Spleen (tissue), 13 donors: ENCODE measurements at places on chromosomes 3 and 15.

- no peak for DNase-seq
Measured at GRCh38 chr3:4222574-4223175, 80.5 kb upstream of the SETMAR start.

DNA sequence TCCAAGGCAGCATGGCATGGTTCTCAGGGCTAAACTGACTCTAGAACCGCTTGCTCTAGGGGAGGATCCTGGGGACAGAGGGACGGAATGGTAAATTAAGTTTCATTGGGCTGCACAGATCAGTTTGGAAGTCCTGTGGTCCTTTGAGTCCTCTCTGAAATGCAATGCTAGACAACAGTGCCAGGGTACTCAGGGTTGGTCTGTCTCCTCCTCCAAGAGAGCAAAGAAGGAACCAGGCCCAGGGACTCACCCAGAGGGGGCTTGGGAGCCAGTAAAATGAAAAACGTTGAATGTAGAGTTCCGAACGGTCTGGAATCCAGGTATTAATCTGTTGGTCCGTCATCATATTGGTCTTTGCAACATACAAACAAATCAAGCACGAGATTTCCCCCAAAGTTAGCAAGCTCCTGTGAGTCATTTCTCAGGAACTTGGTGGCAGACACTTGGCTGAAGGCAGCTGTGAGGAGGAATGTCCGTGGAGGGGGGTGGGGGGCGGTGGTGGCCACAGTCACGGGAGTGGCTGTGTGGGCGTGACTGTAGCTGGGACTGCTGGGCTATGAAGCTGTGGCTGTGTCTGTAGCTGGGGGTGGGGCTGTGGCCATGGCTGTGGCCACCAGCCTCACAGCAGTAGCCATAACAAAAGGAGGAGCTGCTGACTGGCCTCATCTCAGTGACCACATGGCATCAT is 361.0 kb downstream of the SHQ1 start:
- no peak for DNase-seq

DNA sequence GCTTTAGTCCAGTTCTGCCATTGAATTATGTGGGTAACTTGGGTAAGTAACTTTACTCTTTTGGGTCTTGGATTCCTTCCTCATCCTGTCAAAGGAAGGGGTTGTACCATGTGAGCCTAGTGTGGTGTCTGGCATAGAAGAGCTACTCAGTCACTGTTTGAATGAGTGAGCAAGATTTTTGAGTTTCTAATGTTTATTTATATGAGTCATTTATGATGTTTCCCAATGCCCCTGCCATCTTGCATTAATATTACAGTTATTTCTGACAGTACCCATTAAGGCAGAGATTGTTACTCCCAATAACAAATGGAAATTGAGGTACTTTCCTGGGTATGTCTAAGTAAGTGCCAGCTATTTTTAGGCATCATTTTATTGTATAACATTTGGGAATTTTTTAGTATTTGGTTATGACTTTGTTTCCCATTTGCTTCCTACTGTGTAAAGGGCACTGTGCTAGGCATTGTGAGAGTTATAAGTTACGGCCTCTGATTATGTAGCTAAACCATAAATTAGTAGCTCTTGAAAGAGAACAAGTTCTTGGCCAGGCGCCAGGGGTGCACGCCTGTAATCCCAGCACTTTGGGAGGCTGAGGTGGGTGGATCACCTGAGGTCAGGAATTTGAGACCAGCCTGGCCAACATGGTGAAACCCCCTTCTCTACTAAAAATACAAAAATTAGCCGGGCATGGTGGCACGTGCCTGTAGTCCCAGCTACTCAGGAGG is 23.5 kb downstream of the NR1D2 start:
- DNase-seq, result no peak

- DNase-seq, result no peak
Measured at GRCh38 chr15:42494998-42495360, 455 bp upstream of the SNAP23 start.

DNA sequence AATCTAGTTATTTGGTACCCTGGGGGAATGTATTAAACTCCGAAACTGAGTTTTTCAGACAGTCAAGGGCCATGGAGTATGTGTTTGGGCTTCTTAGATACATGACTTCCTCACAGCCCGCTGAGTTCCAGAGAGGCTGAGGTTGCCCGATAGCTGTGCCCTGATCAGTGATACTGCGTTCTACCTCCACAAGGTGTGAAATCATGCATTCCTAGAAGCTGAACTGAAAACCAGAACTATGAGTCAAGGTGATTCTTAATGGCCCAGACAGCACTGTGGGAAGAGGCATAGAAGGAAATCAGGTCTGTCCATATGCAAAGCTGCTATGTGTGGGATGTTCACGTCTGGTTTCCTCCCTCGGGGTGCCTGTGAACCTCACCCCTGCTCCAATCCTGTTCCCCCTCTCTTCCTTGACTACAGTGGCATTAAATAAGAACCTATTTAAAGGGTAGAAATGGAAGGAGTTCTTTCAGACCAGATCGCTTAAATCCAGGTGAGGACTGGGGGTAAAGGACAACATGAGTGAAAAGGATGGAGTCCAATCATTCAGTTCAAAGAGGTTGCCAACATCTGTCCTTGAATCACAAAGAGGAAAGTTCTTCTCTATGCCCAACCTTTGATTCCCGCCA is 74.3 kb downstream of the MYO1E start:
- DNase-seq, result no peak

- DNase-seq, result no peak
Measured at GRCh38 chr15:96035091-96035490, 295.4 kb upstream of the NR2F2 start.

GRCh38 chr3:30614943-30615342 is 8.5 kb downstream of the TGFBR2 start:
- no peak for DNase-seq

DNA sequence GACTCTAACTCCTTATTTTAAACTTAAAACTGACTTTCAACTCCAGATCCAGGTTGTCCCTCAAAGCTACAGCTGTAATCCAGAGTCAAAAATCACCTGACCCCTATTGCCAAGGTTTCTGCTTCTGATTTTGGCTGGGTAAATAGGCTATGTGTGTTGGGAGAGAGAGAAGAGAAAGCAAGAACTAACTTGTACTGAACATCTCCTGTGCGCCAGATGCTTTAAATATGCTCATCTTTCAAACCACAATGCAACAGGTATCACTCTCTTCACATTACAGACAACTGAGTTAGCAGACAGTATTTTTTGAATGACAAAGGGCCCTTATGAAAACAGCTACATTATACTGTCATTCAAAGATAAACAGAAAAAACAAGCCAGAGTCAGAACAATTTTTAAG is 7.0 kb downstream of the WWTR1 start:
- no peak for DNase-seq

- no peak for DNase-seq
Measured at GRCh38 chr3:129692743-129693142, 86.3 kb upstream of the PLXND1 start.

GRCh38 chr3:179348325-179349013 is 960 bp downstream of the MFN1 start:
- no peak for DNase-seq

DNA sequence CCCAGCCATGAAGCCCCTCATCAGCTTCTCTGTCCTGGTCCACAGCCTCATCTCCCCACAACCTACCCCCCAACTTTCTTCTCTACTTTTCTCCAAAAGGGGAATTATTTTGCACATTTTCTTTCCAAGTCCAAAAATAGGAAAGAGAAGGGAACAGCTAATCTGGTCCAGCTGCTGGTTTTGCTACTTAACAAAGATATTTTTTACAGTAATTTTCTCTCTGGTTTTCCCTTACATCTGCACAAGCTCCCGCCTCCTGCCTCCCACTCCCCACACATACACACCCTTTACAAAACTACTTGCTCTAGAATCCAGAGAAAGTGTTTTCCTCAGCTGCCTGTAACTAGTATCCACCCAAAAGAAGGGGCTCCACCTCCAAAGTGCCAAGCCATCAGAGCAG is 177.2 kb downstream of the POLR2M start:
- DNase-seq, result no peak

- no peak for DNase-seq
Measured at GRCh38 chr15:60648928-60649679, 170.2 kb upstream of the ICE2 start.

- no peak for DNase-seq
Measured at GRCh38 chr3:72316501-72317279, 531.6 kb downstream of the SHQ1 start.

DNA sequence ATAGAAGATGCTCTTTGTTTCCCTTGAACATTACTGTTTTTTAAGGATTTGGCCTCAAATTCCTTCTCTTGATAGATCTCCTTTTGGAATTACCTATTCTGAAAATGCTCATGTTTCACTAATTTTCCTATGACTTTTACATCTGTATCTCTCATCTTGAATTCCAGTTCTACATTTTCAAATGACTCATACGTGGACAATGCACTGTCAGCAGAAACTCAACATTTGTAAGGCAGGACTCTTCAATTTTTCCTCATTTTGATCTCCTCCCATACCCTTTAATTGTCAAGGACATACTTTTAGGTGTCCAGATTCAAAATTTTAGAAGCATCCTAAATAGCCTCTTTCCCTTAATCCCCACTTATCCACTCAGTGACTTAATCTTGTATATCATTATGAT is 341.0 kb upstream of the RASGRP1 start:
- no peak for DNase-seq

- no peak for DNase-seq
Measured at GRCh38 chr3:197209366-197210260, 88.8 kb downstream of the DLG1 start.

- DNase-seq, result no peak
Measured at GRCh38 chr3:20648921-20649381, 462.9 kb upstream of the SGO1 start.

GRCh38 chr3:126704494-126705214 is 614 bp downstream of the CHCHD6 start:
- no peak for DNase-seq

- peak; percentile 73 for DNase-seq
Measured at GRCh38 chr3:12898290-12898964, 57.1 kb upstream of the RPL32 start.

GRCh38 chr15:31384568-31384967 is 57.9 kb downstream of the KLF13 start:
- no peak for DNase-seq

DNA sequence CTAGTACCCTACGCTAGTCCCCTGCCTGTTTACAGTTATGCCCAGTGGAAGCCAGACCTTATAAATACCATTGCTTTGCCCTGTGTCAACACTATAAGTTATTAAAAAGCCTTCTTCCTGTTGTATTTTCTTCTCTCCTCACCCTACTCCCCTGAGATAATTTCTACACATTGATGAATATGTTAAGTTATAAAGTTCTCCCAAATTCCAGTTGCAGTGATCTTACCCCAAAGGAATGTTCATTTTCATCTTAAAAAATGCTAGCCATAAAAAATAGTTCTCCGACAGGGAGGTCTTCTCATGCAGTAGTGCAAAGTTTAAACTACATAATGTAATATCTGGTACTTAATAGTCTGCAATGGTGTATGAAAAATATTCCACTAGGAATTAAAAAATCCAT is 58.6 kb downstream of the MAP2K5 start:
- no peak for DNase-seq

GRCh38 chr3:172461530-172462138 is 13.4 kb upstream of the GHSR start:
- DNase-seq, result no peak

DNA sequence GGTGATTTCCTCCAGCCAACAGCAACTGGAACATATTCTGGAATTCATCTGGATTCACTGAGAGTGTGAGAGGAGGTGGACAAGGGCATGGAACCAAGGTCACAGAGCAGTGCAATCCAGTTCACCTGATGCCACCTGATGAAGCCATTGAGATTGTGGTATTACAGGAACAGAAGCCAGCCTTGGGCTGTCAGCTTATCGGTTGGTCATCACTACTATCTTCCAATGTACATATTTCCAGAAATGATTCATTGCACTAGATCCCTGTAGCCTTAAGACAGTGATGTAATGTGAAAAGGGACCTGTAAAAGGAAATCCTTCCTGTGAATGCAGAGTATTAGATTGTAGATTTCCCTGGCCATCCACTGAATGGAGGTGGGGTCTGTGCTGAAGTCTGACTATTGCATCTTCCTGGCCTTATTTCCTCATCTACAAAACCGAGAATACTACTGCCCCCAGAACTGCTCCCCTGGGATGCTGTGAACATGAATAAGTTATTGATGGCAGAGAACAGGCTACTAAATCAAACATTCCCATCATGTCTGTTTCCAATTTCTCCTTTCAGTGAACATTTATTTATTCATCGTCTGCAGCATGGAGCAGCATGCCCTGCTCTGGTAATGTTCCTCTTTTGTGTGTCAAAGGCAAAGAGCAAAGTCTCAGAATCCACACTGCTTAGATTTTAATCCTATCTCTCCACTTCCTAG is 47.4 kb upstream of the TPM1 start:
- no peak for DNase-seq

DNA sequence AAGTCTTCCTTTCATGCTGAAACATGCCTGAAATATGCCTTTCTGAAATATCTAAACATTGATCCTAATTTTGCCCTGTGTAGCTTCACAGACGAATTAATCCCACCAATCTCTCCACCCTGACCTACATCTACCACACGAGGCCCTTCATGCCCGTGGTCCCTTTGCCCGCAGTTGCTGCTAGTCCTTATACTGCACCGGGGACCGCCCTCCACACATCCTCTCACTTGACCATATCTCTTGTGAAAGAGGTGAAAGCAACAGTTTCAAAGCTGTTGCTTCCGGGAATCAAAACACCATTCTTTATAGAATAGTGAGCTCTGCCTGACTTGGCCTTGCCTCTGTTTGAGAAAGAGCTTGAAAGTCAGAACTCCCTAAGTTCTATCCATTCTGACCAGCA is 499.5 kb downstream of the NTRK3 start:
- no peak for DNase-seq

- no peak for DNase-seq
Measured at GRCh38 chr15:47582233-47582632, 135.1 kb upstream of the SEMA6D start.

DNA sequence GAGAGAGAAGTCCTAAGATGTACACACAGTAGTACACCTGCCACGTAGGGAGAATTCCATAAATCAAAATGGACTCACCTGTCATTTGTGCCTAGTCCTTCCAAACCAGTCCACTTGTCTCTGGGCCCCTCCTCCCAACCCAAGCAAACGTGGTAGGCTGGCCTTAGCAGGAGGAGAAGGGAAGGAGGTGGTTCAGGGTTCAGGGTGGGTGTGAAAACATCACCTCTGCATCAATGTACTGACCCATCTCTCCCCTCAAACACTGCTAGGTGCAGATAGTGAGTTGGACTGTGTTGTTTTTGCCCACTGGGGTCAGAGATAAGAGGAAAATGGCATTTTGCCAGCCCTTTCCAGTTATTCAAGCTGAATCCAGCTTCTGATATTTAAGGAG is 99.3 kb downstream of the MME start:
- DNase-seq, result no peak

DNA sequence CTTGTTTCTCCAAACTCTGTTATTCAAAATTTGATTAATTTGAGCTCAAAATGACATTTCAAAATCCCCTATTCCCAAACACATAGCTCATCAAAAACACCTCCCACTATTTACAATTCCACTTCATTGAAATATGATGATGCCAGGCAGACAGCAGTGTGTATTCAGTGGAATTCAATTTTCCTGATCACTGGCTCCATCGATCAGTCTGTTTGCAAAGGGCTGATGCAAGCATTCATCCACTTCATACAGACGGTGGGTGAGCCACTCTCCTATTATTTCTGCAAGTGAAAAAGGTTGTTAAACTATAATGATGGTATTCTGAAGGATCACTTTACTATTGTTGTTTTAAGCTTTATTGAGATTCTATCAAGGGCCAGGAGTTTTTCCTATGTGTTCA is 90.7 kb downstream of the RTP4 start:
- DNase-seq, result no peak
